ENCODE measurements at places on chromosomes 2 and 18. TPM values are rescaled to one million over a fixed set of nuclear protein-coding genes. Genes with fewer than 3 reads are reported as not detected.

The GKN1 gene
- not detected for polyA plus RNA-seq

DNA sequence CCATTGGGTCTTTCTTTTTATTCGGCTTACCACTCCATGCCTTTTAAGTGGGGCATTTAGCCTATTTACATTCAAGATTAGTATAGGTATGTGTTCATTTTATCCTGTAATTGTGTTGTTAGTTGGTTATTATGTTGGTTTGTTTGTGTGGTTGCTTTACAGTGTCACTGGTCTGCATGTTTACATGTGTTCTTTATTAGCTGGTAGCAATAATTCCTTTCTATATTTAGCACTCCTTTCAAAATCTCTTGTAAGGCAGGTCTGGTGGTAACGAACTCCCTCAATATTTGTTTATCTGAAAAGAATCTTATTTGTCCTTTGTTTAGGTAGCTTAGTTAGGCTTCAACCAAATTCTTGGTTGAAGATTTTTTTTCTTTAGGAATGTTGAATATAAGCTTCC is 68.7 kb upstream of the XDH start:
- DNase-seq = no peak

DNA sequence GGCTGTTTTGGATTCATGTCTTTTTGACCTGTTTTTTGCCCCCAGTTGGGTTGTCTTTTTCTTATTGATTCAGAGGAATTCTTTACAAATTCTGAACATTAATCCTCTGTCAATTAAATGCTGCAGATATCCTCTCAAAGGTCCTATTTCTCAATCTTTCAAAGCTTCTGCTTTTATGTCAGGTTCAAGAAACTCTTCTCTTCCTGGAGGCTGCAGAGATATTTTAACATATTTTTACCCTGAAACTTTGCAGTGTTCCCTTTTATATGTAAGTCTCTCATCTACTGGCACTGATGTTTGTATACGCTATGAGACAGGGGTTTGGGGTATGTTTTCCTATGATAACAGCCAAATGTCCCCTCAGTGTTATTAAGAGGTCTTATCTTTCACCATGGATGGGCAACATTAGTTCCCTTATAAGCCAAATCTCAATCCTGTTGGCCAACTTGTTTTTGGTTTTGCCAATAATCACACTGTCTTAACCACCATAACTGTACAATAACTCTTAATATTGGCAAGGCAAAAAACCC is 159.3 kb downstream of the HDAC4 start:
- DNase-seq = no peak

- DNase-seq = no peak
Observed at GRCh38 chr2:99970292-99970868, 172.0 kb downstream of the AFF3 start.

The NOTO gene
- polyA plus RNA-seq = not detected

DNA sequence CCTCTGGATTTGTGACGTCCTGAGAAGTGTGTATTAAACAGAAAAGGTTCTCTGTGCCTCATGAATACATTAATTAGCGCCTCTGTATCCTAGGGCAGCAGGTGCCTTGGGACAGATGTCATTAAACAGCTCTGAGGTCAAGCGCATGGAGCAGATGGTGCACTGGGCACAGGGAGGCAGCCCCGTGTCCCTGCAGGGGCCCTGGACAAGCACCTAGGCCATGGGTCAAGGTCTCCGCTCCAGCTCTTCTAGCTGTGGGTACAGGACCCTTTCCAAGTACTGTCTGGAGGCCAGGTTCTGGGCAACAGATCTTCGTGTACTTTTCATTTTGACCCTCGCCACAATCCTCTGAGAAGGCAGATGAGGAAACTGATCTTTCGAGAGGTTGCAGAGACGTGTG is 126.4 kb downstream of the KCTD1 start:
- no peak for DNase-seq
